ENCODE measurements at places on chromosomes 11 and 22.

GRCh38 chr11:86021377-86021776 is 47.5 kb downstream of the PICALM start:
- no peak for DNase-seq

GRCh38 chr11:99019696-99020095 is 1.1 kb upstream of the CNTN5 start:
- no peak for DNase-seq

GRCh38 chr11:1891831-1892115 is at the start of gene PRR33:
PRR33 (minus strand) TSS chr11:1891895; CDS start chr11:1890584, 1,311 bp downstream.
- no peak for DNase-seq

- no peak for DNase-seq
Measured at GRCh38 chr22:29768052-29768693, 1.0 kb downstream of the UQCR10 start.

- DNase-seq, result no peak
Measured at GRCh38 chr11:33168709-33169200, 7.5 kb upstream of the CSTF3 start.

DNA sequence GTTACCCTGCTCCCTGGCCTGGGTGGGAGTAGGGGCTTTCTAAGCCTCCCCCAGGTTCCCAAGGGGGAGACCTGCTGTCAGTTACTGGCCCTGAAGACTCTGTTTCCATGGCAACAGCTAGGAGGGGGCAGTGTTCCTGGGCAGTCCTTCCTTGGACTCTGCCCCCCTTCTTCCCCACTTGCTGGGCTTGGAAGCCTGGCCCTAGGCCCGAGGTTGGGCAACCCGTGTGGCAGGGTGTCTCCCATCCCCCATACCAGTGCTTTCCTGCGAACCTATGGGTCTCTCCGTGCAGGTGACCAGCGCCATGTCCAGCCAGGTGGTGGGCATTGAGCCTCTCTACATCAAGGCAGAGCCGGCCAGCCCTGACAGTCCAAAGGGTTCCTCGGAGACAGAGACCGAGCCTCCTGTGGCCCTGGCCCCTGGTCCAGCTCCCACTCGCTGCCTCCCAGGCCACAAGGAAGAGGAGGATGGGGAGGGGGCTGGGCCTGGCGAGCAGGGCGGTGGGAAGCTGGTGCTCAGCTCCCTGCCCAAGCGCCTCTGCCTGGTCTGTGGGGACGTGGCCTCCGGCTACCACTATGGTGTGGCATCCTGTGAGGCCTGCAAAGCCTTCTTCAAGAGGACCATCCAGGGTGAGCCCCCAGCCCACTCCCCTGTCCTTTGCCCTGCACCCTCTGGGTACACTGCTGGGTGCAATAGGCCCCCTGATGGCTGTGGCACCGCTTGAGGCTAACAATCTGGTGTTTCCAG is 1.7 kb downstream of the ESRRA start:
- no peak for DNase-seq

GRCh38 chr11:93541884-93542810 is 1.0 kb downstream of the SMCO4 start:
- no peak for DNase-seq

- no peak for DNase-seq
Measured at GRCh38 chr11:60848714-60849151, 6.8 kb downstream of the CCDC86 start.

- DNase-seq, result no peak
Measured at GRCh38 chr22:22822106-22822505, 65.5 kb upstream of the IGLL5 start.

GRCh38 chr11:11786771-11787170 is 55.0 kb upstream of the USP47 start:
- no peak for DNase-seq

- DNase-seq, result no peak
Measured at GRCh38 chr22:46602025-46602424, 18.2 kb upstream of the GRAMD4 start.

GRCh38 chr11:115996125-115996807 is 492.1 kb upstream of the CADM1 start:
- no peak for DNase-seq

- DNase-seq, result no peak
Measured at GRCh38 chr11:127471662-127472061, 471.1 kb upstream of the KIRREL3 start.

DNA sequence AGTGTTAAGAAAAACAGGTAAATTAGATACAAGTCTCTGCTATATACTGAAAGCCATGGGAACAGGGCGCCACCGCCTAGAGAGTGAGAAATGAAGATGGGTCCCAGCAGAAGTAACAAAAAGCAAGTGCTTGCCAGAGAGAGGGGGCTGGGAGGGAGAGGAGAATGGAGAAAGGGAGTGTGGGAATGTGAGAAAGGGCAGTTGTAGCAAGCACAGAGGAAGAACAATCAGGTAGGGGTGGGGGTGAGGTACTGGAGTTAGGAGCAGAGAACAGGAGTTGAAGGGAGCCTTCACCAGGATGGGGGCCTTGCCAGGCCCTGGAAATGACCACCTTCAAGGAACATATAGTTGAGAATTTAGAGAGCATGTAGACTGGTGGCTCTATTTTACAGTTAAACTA is 66.8 kb downstream of the TCF20 start:
- DNase-seq, result no peak

DNA sequence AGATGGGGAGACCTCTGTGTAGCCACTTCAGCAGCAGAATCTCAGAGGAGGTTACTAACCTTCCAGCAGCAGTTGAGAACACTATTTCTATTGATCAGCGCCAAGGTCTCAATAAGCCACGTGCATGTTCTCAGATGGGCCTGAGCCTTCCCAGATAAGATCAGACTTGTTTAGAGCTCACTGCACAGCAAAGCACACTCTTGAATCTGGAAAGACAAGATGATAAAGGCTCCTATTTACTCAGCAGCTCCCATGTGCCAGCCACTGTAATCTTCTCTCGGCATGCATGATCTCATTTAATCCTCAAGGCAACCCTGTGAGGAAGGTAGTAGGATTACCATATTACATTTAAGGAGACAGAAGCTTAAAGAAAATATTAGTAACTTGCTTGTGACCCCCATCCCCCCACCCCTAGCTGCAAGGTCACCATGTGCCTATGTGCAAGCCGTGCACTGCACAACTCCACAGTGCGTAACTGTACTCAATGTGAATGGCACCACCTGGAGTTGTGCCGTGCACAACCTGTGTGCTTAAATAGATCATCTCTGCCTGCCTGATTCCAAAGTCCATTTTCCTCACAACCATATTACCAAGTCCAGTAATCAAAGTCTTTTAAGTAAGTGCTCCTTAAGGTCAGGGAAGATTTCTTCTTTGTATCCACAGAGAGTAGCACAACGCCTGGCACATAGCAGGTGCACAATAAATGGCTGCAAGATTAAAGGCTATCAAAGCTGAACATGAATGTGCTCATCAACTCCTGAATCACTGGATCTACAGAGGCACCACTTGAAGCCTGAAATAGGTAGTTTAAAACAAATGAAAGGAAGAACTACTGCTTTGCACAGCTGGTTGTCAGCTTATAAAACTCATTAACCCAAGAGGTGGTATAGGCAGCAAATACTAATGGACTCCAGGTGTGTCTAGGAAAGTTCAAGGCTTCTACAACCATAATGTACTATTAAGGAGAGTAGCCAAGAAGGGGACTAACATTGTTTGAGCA is 293.8 kb downstream of the BUD13 start:
- DNase-seq, result no peak

GRCh38 chr11:37496201-37496600 is 898.2 kb upstream of the RAG2 start:
- no peak for DNase-seq

DNA sequence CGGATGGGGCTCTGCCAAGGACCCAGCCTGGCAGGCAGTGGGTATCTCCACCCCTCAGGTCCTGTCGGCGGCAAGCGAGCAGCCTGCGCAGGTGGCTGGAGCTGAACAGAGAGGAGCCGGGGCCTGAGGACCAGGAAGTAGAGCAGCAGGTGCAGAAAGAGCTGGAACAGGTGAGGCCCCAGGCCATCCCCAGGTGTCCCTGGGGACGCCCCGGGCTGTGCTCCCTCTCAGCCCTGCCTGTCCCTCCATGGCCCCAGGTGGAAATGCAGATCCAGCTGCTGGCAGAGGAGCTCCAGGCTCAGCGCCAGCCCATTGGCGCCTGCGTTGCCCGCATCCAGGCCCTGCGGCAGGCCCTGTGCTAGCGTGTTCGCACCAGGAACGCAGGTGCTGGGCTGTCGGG is 44.0 kb downstream of the PISD start:
- no peak for DNase-seq

DNA sequence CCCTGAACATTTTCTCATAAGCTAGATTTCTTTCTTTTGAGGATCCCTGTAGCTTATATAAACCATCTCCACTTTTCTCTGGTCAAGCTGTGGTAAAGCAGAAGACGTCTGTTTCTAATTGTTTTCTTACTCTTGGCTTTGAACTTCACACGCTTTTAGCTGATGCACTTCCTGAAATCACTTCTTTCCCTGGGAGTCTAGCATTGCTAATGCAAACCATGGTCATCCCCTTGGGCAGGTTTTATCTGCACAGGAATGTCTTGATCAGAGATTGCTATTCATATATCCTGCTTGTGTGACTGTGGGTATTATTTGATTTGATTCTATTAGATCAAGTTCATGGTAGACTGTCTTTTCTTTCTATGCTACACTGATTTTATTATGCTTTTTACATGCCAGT is 199.2 kb upstream of the POU2AF2 start:
- DNase-seq, result no peak

DNA sequence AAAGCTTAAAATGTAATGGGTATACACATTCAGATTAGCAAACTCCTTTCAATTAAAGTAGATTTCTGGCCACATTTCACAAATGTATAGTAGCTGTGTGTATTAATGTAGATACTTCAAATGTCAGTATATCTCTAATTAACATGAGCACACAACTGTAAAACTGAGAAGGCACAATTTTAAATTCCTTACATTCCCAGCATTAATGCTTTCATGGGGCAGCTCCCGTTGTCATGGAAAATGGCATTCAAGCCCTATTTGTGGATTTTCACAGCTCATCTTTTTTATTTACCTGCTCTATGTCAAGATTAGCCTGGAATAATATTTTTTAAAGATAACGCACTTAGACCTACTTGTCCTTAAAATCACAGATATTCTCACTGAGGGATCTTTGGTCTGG is 113.6 kb upstream of the SOX6 start:
- DNase-seq, result no peak

GRCh38 chr11:86134580-86135318 is 65.9 kb upstream of the PICALM start:
- DNase-seq, result no peak

- no peak for DNase-seq
Measured at GRCh38 chr11:127049486-127049885, 48.9 kb upstream of the KIRREL3 start.

DNA sequence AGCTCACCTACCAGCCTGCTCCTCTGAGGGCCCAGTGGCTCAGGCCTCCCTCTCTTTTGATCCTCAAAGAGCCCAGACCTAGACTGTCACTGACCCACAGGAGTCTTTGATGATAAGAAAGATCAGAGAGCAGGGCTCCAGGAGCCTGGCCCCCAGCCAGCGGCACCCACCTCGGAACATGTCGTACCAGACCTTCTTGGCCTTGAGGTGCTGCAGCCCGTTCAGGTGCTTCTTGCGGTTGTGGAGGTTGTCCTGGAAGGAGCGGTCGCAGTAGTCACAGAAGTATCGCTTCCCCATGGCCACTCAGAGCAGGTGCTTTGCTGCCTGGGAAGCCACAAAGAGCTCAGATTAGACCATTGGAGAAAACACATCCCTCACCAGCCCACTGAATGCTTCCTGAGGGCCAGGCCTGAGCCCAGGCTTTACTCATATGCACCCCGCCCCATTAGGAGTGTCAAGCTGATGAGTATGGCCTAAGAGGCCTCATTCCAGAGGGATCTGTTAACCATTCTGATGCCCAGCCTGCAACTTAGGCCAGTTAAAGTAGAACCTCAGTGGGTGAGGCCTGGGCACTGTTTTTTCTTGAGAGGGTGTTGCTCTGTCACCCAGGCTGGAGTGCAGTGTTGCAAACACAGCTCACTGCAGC is 18.4 kb downstream of the ZMAT5 start:
- DNase-seq, result no peak

- DNase-seq, result no peak
Measured at GRCh38 chr11:73971175-73971719, 11.4 kb downstream of the UCP2 start.

DNA sequence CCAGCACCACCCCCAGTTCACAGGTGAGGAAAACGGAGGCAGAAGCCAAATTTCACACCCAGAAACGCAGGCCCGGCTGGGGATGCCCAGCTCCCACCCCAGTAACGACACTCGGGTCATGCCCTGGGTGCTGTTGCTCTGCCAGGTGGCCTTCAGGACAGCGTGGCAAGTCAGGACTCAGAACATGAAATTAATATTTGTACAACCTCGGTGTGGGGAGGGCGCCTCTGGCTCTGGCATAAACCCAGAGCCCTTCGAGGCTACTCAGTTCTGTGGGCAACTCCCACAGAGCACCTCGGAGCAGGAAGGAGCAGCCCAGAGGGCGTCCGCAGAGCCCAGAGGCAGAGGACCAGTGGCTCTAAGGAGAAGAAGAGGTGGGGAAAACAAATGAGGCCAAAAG is 71.6 kb downstream of the CELSR1 start:
- DNase-seq, result no peak

DNA sequence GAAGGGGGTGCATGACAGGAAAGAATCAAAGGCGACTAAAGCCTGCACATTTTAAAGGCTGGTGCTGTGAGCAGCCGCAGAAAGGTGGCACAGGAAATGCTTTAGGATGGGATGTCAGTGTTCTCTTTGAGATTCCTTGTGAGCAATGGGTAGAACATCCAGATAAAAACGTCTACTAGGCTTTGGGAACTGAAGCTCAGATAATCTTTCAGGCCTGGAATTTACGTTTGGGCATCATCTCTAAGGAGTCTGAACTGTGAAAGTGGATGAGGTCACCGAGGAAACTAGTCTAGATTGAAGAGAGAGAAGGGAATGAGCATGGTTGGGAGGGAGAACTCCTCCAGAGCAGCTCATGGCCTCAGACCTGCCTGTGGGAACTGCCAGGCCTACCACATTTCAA is 65.7 kb downstream of the FLI1 start:
- no peak for DNase-seq
